ENCODE measurements at places on chromosomes 7 and 10.

DNA sequence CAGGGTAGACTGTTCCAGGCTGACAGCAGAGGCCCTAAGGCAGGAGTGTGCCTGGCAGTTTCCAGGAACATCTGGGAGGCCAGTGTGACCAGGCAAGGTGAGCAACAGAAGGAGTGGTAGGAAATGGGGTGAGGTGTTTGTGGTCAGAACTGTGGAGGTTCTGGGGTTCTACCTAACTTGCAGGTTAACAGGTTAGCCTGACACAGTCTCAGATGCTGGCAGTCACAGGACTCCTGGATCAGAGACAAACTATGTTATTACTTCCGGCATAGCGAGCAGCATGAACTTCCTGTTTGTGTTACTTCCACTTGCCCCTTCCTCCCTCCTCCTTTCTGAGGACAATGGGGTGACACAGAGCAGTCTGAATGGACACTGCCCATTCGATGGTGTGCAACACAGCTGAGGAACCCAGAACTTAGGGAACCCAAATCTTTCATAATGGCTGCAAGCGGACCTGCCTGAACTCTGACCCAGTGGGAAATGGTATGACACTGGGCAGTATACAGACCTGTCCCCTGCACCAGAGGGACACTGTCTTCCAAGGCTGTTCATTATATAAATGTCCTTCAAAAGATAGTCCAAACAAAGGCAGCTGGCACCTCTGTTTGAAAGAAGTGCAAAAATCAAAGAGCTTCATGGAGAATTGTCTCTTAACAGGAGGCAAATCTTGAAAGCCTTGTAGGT is 3.9 kb upstream of the SAR1A start:
- no peak for DNase-seq

- DNase-seq: no peak
These were observed 128.2 kb downstream of the KCNMA1 start for GRCh38 chr10:77509391-77509790.

GRCh38 chr7:139773371-139773770 is 4.4 kb downstream of the HIPK2 start:
- DNase-seq: no peak

- no peak for DNase-seq
These were observed 675.3 kb downstream of the INHBA start for GRCh38 chr7:41027428-41028115.

GRCh38 chr10:30538086-30538485 is 91.5 kb downstream of the LYZL2 start:
- DNase-seq: no peak

GRCh38 chr10:7482992-7483391 is 72.2 kb upstream of the SFMBT2 start:
- DNase-seq: no peak

DNA sequence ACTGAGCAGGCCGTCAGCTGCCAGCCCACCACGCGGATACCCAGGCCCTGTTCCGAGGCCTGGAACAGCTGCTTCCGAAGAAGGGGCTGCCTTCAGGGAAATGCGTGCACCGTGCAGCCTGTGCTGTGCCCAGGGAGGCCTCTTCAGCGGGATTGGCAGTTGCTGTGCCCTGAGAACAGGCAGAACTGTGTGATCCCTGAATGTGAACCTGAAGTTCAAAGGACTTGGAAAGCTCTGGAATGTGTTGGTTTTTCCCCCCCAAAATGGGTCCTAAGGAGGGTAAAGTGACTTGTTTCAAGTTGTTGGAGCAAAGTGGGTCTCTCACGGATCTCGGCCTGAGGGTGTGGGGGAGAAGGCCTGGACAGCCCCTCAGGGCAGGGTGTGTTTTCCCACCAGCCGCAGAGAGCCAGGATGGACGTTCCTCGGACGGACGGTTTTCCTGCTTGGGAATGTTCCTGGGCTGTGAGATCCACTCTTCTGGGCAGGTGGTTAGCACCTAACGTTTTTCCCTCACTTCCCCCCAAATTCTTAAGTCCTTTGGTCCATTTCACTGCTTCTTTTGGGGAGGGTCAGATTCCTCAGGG is 2.1 kb downstream of the SPRN start:
- DNase-seq: no peak

DNA sequence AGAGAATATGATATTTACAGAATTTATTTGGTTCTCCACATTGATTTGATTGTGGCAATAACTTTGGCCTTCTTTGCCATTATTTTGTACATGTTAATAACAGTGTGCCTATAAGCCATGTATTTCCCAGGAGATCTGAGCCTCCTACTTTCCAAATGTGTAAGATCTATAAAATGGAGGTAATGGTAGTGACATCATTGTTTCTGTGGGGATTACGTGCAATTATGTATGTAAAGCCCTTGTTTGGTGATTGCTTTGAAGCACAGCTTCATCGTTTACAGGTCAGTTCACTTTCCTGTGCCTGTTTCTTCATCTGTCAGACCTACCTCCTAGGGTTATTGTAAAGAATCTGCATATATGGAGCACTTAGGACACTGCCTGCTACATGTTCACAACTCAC is 17.3 kb downstream of the YAE1 start:
- DNase-seq: no peak

- no peak for DNase-seq
These were observed 355.1 kb upstream of the ZMIZ1 start for GRCh38 chr10:78713659-78714058.

DNA sequence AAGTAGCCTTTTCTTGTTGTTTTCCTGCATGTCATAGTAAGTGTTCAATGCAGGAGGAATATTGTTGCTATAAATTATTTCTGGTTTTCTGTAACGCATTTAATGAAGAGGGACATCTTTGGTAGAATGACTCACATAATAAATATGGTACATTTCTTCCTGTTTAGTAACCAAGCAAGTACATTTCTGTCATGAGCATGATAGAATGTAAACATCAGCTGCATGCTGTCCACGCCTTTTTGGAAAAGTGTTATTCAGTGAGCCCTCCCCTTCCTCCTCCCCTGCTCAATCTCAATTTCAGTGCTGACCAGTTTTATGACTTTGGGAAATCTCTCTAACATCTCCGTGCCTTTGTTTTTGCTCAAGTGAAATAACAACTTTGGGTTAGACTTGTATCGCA is 664.0 kb downstream of the XPNPEP1 start:
- DNase-seq: no peak

- DNase-seq: no peak
These were observed 47.5 kb upstream of the TMEM248 start for GRCh38 chr7:66873476-66873875.

- DNase-seq: no peak
These were observed 72.8 kb upstream of the PPIF start for GRCh38 chr10:79274279-79275104.

GRCh38 chr10:11243425-11244222 is 226.0 kb downstream of the CELF2 start:
- no peak for DNase-seq

DNA sequence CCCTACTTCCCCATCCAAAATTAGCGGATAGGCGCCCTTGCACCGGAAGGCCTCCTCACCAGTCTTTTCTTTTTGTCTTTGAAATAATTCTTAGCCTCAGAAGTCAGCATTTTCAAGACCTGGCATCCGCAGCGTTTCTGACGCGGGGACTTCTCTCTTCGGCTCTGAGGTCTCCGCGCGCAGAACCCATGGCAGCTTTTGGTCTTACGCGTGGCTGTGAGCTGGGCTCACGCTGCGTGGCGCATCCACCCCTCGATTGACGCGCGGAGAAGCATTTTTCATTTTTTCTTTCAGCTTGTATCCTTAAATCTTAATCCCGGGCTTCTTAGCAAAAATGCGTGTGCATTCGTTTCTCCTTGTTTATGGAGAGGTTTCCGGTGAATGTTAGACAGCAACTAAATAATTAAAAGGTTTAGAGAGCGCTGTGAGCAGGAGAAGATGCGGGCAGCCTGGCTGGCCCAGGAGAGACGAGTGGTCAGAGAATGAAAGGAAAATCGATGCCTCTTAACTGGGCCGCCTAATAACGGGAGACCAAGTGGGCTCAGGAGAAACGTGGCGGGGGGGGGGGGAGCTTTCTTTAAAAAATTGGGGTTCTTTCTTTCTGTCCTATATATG is 2.0 kb upstream of the GATA3 start:
- no peak for DNase-seq

Measured in stimulated activated CD8-positive, alpha-beta memory T cell treated with anti-CD3 and anti-CD28 coated beads, Interleukin-15, amount 100 ng/mL, for 1 hour (primary cell).